ENCODE measurements at places on chromosomes 3 and 15.

GRCh38 chr15:84947947-84948830 lies 33.5 kb upstream of the PDE8A start:
- DNase-seq: no peak

DNA sequence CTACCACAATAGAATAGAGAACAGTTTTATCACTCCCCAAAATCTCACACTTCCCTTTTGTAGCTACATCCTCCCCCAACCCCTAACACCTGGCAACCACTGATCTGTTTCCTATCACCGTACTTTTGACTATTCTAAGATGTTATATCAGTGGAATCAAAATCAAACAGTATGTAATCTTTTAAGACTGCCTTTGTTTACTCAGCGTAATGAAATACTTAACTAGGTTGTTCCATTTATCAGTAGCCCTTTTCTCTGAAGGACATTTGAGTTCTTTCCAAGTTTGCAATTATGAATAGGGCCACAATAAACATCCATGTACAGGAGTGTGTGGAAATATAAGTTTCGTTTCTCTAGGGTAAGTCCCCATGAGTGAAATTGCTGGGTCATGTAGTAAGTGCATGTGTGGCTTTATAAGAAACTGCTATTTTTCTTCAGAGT lies 372.3 kb downstream of the SV2B start:
- DNase-seq: no peak

DNA sequence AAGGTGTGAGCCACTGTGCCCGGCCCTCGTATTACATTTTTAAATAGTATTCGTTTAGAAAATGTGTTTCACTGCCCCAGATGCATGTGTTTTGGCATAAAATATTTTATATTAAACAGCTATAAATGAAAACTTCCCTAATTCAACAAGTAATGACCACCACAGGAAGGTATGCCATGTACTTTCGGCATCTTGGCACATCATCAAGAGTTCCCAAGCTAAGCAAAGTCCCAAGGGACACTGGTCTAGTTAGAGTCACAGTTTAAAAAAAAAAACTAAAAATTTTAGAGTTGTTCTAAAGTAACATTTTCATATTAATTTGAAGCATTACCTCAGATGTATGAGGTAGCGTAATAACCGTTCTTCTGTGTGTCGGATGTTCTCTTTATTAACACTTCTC lies 15.6 kb upstream of the ARPP19 start:
- no peak for DNase-seq

- DNase-seq: no peak
Observed at GRCh38 chr15:51195459-51195858, 100.8 kb upstream of the TNFAIP8L3 start.

- no peak for DNase-seq
Observed at GRCh38 chr3:57673156-57673555, 19.7 kb downstream of the DENND6A start.

GRCh38 chr3:159616234-159616825 lies 372.3 kb upstream of the IL12A start:
- DNase-seq: no peak

DNA sequence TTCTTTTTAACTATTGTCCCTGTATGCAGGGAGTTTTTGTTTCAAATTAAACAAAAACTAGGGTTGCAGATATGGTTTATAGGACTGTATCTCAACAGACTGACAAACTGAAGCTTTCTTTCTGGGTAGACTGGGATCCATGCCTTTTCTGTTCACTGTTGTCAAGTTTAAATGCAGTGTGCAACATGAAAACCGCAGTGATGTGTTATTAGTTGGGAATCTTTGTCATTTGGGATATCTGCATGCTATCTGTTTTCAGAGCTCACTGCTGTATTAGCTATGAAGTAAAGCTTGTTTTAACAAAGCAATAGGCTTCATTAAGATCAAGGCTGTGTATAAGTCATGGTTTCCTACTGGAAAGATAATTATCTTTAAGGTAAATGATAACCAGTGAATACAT lies 21.4 kb upstream of the MCF2L2 start:
- no peak for DNase-seq

- no peak for DNase-seq
Observed at GRCh38 chr3:128133273-128133883, 9.8 kb upstream of the RUVBL1 start.

- DNase-seq: no peak
Observed at GRCh38 chr15:91047545-91048199, 25.3 kb upstream of the VPS33B start.

- DNase-seq: no peak
Observed at GRCh38 chr15:56082263-56082761, 88.9 kb upstream of the NEDD4 start.

DNA sequence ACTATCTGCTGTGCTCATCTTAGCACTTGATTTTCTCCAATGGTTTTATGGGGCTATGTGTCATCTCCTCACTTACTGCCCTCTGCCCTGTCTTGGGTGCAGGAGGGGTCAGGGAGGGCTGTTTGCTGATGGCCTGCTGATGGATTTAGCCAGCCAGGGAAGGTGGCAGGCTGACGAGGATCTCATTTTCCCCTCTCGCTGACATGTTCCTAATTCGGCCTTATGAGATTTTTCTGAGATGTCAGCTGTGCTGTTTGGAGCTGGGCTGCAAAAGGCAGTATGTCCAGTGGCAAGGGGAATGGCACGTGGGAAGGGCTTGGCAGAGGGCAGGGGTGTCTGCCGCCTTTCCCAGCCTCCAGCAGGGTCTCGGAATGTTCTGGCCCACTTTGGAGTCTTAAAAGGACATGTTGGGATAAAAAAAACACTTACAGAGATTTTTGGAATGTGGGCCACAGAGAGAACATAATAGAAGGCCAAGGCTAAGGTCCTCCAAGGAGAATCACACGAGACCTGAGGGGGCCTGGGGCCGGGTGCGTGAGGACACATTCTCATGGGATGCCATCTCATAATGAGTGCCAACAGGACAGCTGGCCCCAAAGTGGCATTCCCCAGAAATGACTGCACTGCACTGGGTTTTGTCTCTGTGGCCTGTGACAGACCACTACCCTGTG lies 303.8 kb downstream of the TLE3 start:
- no peak for DNase-seq

DNA sequence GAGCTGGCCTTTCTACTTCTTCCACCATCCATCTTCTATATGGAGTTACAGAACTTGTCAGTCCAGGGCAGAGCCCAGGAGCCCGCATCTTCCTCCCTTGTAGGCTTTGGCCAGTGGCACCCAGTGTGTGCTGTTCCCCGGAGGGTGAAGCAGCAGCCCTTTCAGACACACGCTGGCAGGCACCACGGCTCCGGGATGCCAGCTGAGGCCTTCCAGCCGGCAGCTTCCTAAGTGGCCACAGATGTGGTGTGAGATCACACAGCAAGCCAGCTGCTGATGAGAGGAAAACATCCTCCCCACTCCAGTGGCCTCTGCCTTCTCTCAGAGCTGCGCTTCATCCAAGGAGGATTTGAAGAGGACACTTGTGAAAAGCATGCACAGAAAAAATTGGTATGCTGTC lies 24.1 kb downstream of the CRABP1 start:
- no peak for DNase-seq

- peak; percentile 30 for DNase-seq
Observed at GRCh38 chr15:78944669-78945407, at the start of gene CTSH. Gene CTSH, minus strand, starts transcription at chr15:78945046. Its CDS starts 65 bp downstream, at chr15:78944981.

All from cortex of kidney (tissue), 1 donor.